ENCODE measurements at places on chromosomes 16 and 17.

GRCh38 chr17:47665655-47666054, 15.9 kb downstream of the KPNB1 start:
- no peak for DNase-seq

- no peak for DNase-seq
Measured at GRCh38 chr17:33962857-33963655, 292.0 kb upstream of the CCL2 start.

GRCh38 chr17:77493901-77494663, 353.3 kb downstream of the SEC14L1 start:
- DNase-seq: no peak

- DNase-seq: no peak
Measured at GRCh38 chr16:58506241-58507194, 6.6 kb downstream of the NDRG4 start.

GRCh38 chr16:57925310-57925709, 45.6 kb downstream of the CNGB1 start:
- no peak for DNase-seq

DNA sequence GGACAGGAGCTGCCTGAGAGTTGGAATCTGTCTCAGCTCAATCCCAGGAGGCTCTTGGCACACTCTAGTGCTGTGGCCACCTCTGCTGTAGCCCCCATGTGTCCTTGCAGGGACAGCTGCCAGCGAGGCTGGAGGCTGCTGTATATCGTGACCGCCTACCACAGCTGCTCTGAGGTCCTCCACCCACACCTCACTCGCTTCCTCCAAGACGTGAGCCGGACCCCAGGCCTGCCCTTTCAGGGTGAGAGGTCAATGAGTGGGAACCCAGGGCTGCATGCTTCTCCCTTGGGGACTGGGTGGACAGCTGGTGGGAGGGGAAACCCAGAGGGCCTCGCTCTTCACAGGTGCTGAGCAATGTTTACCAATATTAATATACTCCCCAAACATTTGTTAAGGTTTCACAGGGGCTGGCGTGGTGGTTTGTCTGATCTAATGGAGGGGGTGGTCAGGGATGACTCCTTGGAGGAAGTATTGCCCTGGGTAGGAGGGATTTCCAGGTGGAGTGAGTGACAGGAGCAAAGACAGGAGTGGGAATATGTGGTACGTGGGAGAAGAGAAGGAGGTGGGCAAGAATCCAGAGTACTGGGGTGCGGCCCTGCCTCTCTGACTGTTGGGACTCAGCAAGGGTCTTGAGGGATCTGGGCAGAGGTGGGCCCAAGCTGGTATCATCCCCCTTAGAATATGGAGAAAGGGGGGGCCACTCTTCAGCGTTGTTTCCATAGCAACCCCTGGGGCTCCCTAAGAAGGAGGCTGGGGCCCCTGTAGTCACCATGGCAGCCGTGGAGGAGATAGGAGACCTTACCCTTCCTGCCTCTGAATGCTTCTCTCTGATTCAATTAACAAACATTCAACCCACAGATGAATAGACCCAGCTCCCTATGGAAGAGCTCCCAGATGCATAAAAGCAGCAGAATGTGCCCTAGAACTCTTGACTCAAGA, 22.2 kb upstream of the ALKBH5 start:
- DNase-seq: no peak

GRCh38 chr17:81466564-81467472, 45.8 kb downstream of the ACTG1 start:
- DNase-seq: no peak

GRCh38 chr16:8655184-8655717, 19.2 kb upstream of the ABAT start:
- DNase-seq: no peak

DNA sequence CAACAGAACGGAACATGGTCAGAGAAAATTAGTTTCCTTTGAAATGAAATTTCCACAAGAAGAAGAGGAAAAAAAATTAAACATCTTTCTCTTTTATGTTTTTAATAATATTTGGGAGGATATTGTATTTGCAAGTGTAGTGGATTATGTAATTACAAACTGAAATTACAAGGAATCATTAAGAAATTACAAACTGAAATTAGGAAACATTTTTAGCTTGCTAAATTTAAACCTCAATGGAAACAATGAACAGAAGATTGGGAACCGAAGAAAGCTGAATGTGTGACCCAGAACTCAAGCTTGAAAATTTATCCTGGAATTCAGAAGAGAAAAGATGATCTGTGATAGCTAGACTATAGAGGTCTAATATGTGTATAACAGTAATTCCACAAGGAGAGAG, 4.4 kb upstream of the PIK3R5 start:
- DNase-seq: no peak

GRCh38 chr17:44331249-44331760, 6.7 kb upstream of the SLC25A39 start:
- no peak for DNase-seq

DNA sequence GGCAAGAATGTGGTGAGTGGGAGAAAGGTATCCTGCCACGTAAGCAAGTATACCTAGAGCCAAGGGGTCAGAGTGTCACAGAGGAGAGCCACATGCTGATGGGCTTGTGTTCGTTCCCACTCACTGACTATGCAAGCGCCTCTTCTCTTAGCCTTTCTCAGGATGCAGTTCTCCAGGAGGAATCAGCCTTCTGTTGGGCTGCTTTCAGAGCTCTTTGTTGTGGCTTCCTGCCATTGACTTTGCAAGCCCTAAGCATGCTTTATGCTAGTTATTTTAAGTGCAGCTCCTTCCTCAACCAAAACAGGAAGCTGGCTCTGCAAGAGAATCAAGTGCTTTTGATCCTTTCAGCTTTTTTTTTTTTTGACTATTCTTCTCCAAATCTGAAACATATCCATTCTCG, 66.6 kb downstream of the SIAH1 start:
- DNase-seq: no peak

DNA sequence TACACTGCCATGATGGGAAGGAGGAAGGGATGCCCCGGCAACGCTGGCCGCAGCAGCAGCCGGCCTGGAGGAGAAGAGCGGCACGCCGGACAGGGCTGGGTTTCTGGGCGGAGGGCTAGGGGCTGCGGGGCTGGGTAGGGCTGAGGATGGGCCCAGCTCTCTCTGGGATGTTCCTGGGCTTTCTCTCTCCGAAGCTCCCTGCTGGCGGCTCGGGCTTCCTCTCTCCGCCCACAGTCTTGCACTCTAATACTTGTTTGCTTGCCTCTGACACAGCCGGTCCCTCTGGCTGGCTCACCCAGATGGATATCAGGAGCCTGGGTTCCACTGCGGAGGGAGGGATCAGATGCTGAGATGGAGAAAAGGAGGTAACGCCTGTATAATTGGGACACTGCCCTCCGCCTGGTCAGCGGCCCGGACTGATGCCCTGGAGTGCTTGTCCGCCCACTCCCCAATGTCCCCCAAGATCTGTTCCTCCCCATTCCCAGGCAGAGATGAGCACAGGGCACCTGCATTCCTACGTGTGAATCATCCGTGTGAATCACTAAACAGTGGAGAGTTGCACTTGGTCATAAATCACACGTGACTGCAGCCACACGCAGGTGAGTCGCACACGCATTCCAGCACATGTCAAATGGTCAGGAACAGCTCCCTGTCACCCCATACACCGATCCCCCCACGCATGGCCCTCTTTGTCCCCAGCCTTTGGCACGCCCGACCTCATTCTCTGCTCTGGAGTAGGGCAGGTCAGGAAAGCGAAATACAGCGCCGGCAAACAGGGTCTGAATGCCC, at the start of gene ALOXE3:
Gene ALOXE3 (minus strand): TSS at position 535 of the 789 bp plus-strand sequence. CDS start 524 bp downstream, at position 11.
- no peak for DNase-seq

GRCh38 chr16:26863931-26864330, 202.8 kb upstream of the C16orf82 start:
- DNase-seq: no peak

DNA sequence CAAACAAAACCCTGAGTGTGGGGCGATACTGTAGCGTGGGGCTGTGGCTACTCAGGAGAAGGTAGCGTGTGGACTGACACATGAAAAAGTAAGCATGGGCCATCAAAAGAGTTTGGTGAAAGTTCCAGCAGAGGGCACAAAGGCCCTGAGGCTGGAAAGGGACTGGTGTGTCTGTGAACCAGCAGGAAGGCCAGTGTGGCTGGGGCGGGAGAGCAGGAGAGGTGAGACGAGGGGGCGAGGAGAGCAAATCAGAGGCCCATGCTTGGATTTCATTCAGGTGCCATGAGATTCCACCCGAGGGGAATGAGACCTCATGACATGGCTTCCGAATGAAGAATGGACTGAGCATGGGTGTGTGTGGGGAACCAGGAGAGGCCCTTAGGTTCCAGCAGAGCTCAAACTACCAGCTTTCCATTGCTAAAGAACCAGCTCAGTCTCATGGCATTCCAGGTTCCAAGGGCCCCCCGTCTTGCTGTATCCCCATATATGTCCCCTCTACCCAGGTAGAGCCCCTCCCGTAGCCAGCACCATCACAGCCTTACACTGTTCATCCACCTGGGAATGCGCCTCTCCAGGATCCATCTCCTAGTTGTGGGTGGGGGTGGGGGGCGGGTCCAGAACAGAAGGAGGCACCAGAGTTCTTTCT, 31.1 kb downstream of the TRPV2 start:
- DNase-seq: no peak

DNA sequence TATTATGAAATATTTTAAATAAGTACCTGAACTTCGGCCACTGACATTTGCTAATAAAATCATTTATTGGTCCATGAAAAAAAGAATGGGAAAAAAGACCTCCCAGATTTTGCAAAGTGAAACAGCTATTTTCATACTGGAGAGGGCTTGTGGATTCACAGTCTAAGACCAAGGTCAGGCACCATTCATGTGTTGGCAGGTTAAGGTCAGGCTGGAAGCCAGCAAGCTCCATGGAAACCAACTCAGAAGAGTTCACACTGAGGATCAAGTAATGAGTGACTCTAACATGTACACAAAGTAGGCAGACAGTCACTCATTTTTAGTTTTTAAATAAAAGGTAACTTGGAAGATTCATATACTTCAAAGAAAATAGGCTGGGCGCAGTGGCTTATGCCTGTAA, 3.4 kb downstream of the DNAJA2 start:
- peak; percentile 11 for DNase-seq

GRCh38 chr17:17088086-17088485, 45.8 kb downstream of the MPRIP start:
- no peak for DNase-seq

DNA sequence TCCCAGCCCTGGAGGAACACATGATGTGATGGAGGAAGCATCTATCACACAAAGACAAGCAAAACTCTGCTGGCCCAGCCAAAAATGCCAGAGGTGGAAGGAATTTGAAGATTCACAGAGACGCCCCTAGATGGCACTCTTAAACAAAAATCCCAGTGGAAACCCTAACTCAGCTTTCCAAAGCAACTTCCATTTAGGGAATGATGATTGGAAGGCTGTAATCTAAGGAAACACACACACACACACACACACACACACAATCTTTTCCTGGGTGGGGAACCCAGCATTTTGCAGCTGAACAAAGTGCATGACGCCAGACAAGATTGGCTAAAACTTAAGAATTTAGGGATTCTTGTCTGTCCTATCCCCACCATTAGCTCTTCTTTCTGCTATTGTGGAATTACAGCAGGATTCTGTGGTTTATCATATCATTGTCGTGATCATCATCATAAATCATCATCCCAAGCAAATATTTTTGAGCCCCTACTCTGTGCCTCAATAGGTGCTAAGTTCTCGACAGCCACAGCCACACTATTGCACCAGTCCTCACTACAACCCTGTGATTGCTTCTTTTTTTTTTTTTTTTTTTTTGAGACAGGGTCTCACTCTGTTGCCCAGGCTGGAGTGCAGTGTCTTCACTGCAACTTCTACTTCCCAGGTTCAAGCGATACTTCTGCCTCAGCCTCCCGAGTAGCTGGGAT, 1.6 kb upstream of the LDAF1 start:
- no peak for DNase-seq

- DNase-seq: no peak
Measured at GRCh38 chr17:28982131-28982793, 23.6 kb downstream of the SEZ6 start.

DNA sequence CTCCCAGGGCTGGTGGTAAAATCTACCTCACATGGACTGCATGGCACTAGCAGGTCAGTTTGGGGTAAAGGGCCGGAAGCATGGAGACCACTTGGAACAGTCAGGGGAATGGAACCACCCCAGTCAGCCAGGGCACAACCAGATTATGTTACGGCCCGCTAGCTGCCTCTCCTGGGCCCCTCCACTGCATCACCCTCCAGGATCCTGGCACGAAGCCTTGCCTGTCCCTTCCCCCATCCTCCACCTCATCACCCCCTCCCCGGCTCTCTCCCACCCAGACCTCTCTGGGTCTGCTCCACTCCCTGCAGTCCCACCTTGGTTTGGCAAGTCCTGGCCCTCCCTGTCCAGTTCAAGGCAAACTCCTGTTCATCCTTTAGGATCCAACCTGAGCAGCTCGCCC, 91.7 kb downstream of the CLEC16A start:
- DNase-seq: no peak

- no peak for DNase-seq
Measured at GRCh38 chr16:15055141-15056053, 477 bp downstream of the NTAN1 start.

- DNase-seq: no peak
Measured at GRCh38 chr16:86794216-86794864, 216.0 kb downstream of the FOXL1 start.

DNA sequence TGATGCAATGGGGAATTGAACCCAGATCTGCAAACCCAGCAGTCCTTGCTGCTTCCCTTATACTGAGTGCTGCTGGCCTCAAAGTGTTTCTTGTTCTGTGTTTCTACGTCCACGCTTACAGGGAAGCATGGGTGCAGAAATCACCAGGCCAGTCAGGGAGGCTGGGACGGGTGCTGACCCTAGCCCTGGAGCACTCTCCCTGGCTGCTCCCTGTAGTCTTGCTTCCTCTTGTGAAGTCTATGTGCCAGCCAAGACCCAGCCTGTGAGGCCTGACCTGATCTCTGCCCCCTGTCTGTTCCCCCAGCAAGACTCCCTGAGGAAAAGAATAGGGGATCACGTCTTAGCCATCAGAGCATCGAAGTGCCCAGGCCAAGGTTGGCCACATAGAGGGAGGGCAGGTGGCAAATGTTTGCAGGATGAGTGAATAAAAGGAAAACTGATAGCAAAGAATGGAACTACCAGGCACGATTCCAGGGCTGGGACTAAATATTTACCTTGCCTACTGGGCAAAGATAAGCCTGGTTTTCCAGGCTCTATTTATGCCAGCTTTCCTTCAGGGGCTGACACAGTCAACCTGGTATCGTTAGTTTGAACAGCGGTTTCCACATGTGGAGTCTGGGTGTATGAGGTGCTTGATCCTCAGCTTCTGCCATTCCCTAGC, 41.2 kb upstream of the RHOT1 start:
- DNase-seq: peak; percentile 54

DNA sequence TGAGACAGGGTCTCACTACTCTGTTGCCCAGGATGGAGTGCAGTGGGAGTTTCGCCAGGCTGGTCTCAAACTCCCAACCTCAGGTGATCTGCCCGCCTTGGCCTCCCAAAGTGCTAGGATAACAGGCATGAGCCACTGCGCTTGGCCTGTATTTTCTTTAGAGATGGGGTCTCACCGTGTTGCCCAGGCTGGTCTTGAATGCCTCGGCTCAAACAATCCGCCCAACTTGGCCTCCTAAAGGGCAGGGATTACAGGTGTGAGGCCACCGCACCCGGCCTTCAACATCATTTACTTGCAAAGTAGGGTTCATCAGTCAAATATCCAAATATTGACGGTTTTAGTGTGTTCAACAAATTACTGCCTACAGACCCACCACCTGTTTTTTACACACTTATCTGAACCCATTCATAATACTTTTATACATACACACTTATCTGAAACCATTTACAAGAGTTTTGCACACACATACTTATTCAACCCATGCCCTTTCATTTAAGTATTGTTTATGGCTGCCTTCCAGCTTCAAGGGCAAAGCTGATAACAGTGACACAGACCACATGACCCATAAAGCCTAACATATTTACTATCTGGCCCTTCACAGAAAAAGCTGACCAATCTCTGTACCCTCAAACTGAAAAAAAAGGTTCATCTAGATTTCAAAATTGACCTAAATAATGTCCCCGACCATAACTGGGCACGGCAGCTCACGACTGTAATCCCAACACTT, 11.9 kb downstream of the TMEM170A start:
- DNase-seq: no peak
